Esophagus squamous epithelium (tissue), 5 donors: ENCODE measurements at places on chromosomes 13 and 19.

DNA sequence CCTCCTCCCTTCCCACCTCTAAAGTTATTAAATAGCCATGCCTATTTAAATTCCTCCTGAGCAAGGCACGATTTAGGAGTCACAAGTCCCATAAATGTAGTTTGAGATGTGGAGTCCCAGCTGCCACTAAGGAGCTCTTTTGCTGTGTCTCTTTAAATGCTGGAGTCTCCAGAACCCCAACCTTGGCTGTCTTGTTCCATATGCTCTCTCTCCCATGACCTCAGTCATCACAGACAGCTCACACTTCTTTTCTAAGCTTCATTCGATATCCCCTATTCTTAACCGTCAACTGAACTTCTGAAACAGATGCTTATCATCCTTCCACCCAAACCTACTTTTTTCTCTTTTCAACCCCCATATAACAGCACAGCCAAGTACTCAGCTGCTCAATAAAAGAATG lies 197.1 kb downstream of the VWA8 start:
- no peak for DNase-seq

GRCh38 chr13:77599351-77599750 lies 63.8 kb downstream of the SCEL start:
- no peak for DNase-seq

- DNase-seq = no peak
Measured at GRCh38 chr19:18899624-18900560, 3.9 kb upstream of the CERS1 start.

GRCh38 chr19:32219881-32220472 lies 125.4 kb upstream of the ZNF507 start:
- DNase-seq = no peak

- DNase-seq = no peak
Measured at GRCh38 chr19:47084879-47085439, 28.6 kb downstream of the ZC3H4 start.

GRCh38 chr13:46953331-46953730 lies 56.5 kb upstream of the HTR2A start:
- DNase-seq = no peak

- DNase-seq = no peak
Measured at GRCh38 chr19:33879818-33880575, 83.3 kb downstream of the KCTD15 start.

GRCh38 chr13:94415500-94416237 lies 63.8 kb downstream of the DCT start:
- no peak for DNase-seq
